Esophagus mucosa (tissue), 1 donor: ENCODE measurements at places on chromosomes 12 and 14.

DNA sequence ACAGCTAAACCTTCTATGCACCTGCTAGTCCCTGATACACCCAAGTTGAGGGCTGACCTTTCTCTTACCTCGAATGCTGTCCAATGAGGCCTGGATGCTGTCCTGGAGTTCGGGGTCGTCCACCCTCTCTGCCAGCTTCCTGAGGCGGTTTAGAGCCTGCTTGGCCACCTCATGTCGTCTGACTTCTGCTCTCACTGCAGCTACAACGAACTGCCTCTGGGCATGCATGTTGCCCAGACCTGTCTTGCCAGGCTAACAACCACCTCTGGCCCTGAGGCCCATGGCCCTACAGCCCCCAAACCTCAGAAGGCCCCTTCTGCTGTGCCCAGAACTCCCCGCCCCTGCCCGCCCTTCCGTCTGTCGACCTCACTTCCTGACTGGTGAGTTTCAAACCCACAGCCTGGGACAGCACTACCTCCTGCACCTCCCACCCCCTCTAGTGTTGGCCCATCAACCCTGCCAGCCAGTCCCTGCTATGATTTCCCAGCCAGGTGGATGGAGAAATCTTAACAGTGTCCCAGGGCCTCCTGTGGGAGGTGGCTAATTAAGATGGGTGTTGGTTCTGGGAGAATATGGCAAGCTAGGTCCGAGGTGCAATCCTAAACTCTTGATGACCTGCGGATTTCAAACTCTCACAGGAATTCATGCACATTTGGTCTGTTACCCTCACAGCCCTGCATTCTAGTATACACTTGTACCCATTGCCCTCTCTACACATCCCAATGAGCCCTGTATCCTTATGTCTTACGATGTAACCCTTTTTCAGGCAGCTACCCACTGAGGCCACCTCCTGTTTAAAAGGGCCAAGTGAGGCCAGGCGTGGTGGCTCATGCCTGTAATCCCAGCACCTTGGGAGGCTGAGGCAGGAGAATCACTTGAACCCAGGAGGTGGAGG lies 2.7 kb upstream of the TSPAN31 start:
- peak; percentile 12 for ATAC-seq

DNA sequence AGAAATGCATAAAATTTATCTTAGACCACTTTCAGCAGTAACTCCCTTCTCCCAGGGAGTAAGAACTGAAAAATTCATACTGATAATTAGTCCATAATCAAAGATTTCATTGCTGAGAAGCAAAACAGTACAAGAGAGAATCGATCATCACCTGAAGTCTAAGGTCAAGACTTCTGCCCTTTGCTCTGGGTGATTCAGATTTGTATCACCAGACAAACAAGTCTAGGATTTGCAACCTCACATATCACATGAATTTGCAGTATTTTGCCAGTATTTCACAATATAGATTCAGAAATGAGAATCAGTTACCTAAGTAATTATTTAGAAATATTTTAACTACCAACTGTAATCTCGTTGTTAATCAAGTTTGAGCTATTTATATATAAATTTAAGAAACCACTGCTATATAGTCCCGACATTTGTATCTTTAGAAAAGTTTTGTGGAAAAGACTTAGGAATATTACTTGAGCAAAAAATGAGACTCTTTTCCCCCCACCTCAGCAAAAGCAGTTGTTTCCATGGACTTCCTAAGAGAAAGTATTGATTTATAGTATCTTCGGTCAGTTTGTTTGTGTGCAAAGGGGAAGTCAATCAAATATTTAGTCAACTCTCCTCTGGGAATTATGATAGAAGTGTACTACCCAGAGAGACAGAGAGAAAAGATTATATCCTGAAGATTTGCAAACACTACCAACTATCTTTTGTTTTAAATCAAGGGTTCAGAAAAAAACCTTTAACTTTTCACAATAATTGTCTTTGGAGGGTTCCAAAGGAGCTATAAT lies 840.1 kb downstream of the TRHDE start:
- ATAC-seq = no peak

- no peak for ATAC-seq
These were observed 8.1 kb downstream of the TNS2 start for GRCh38 chr12:53057816-53058500.

DNA sequence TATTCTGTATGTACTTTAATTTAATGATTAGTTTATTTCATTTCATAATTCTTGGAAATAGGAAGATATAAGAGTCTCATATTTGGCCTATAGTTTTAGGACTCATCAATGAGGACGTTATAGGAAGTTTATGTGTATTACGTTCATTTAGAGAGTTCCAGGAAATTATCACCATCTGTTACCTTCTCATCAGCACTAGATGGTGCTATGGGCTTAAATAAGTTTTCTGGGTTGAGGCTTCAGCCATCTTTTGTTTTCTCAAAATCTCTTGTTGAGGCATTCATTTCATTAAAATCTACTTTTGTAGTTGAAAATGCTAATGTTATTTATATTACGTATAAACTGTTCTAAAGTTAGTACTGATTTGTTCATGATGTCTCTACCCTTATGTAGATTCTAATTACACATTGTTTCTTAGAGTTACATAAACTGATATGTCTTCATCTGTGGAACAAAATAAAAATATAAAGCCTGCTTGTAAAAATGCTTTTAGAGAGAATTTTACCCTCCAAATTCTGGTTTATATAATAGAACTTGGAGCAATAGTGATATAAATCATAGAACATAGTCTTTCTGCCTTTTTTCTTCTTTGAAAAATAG lies 89.2 kb downstream of the CFAP54 start:
- no peak for ATAC-seq

DNA sequence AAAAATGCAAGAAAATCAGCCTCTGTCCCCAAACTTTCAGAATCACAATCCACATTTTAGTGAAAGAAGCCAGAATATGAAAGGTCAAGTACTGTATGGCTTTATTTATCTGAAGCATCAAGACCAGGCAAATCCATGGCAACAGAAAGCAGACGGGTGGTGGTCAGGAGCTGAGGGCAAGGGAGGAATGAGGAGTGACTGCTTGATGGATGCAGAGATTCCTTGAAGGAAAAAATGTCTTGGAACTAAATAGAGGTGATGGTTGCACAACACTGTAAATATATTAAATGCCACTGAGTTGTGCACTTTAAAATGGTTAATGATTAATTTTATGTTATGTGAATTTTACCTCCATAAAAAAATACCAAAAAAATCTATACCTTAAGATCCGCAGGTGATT lies 165.1 kb downstream of the GXYLT1 start:
- ATAC-seq = no peak

- ATAC-seq = no peak
These were observed 56.8 kb downstream of the PAPLN start for GRCh38 chr14:73293782-73294781.

GRCh38 chr12:117192057-117192456 lies 1.8 kb upstream of the FBXO21 start:
- ATAC-seq = no peak

GRCh38 chr12:113198296-113198695 lies 12.8 kb downstream of the RITA1 start:
- ATAC-seq = no peak

- no peak for ATAC-seq
These were observed 18.6 kb downstream of the HHIPL1 start for GRCh38 chr14:99663386-99664057.

DNA sequence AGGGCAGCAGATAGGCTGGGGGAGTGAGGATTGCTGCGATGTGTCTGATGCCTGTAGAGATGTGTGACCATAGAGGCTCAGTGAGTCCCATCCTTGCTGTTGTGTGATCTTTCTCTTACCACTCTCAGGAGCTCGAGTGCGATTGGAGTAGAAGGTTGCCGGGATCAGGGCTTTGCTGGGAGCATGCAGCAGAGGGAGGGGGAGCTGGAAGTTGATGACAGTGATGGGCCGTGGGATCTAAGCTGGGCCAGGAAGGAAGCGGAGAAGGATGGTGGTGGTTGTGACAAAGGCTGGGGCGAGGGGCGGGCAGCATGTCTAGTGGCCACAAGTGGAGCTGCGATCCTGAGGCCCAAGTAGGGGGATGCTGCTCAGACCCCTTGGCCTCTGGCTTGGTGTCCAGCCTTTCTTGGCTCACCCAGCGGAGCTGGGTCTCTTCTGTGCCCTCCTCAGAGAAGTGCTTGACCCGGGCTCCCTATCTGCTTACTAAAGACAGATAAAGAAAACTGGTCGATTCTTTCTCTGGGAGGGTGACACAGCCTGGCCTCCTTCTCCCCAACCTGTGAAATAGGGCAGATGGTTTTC lies 66.2 kb downstream of the PRMT8 start:
- ATAC-seq = no peak

DNA sequence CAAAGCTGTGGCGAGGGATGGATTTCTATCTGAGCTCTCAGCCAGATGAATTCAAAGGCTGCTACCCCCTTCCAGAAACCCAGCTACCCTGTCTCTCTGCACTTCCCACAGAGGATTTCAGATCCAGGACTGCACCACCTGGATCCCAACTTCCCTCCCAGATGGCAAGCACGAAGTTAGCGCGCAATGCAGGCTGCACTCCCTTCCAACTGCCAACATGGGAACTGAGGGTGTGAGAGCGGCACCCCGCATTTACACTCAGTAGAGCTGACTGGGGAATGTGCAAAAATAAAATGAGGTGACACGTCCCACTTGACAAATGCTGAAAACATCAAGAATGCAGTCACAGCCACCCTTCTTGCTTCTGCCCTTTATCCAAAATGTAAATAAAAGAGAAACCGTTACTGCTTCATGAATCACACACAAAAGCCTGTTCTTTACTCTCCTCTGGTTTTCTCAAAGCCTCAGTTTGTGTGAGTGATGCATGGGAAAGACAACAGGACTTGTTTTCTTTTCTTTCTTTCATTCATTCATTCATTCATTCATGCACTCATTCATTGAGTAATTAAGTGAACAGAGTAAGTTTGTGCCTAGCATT lies 85.7 kb downstream of the ITPK1 start:
- ATAC-seq = no peak

- ATAC-seq = no peak
These were observed 319.6 kb downstream of the BTG1 start for GRCh38 chr12:91825999-91826398.

DNA sequence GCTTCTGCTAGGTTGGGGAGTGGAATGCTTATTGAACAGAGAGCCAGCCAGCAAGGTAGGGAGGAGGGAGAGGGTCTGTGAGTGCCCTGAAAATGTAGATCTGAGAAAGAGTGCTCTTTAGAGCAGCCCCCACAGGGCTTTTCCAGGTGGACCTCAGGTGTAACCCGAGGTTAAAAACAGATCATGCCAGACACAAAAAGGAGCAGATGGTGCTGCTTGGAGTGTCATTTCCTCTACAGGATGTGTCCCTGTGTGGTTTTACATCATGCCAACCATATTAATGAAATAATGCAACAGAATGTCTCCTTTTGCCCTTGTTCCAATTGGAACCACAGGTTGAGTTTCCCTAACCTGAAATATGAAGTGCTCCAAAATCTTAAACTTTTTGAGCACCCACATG lies 6.4 kb downstream of the SUSD6 start:
- ATAC-seq = no peak

DNA sequence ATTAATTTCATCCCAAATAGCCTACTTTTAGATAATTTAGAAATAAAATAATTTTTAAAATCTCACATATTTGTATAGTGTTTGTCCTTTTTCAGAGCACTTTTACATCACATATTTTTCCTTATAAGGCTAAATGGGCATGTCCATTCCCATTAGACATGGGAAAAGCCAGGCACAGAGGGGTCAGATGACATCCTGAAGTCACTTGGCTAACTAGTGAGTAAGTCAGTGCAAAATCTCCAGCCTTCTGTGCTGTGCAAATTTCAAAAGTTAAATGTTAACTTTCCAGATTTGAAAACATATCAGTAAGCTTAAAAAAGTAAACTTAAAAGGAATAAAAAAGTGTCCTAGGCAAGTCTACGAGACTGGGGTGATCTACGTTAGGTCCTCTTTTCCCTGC lies 117.4 kb downstream of the EMP1 start:
- ATAC-seq = no peak

GRCh38 chr14:60222820-60223219 lies 26.2 kb upstream of the PPM1A start:
- peak; percentile 70 for ATAC-seq

DNA sequence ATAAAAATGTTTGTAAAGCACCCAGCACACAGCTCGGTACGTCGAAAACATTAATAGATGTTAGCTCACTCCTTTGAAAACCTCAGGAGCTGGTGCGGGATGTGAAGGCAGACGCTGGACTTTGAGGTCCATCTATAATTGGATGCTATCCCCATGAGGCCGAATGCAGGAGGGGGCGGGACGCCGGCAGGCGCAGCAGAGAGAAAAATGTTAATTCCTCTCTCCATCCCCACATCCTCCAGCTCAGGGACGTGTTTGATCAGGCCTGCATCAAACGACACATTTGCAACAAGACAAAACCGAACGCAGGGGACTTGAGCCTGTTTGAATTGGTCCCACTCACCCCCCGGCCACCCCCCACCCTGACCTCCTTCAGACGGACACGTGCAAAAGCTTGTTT lies 231.0 kb downstream of the RBM19 start:
- ATAC-seq = no peak

DNA sequence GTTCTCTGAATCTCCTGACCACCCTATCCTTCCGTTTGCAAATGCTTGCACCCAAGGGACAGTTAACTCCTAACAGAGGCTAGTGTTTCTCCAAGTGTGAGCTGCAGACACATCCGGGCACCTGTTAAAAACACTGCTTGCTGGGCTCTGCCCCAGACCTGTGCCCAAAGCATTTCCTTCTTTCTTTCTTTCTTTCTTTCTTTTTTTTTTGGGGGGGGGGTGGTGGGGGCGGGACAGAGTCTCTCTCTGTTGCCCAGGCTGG lies 42.5 kb downstream of the SPRING1 start:
- ATAC-seq = no peak

DNA sequence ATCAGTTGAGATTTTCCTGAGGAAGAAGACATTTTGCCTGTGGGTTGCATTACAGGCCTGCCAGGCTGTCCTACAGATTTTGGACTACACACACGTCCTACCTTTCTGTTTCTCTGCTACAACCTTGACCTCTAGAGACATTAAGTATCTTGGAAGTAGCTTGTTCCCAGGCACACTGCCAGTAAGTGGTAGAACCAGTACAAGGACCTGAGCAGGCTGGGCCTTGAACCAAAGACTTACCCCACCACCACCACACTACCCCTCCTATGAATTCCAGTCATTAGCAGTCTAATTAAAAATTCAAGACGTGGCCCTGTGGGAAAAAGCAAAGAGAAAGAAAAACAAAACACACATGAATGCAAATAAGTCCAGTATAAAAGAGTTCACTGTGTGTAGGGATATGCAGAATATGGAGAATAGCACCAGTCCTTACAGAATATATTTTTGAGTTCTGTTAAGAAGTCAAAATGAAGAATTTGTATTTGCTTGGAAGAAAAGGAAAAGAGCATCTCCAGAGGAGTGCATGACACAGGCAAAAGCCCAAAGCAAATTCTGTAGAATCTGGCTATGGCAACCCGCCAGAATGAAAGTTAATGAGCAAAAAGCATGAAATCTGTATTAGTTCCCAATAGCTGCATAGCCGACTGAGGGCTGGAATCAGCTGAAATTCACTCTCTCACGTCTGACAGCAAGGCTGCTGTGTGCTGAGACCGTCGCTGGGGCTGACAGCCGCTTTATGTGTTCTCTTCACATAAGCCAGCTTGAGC lies 74.3 kb upstream of the ST8SIA1 start:
- ATAC-seq = peak; percentile 55
